CD4-positive, alpha-beta T cell treated with Interleukin-2 at 100 ng/mL for 4 hours (primary cell): ENCODE measurements at places on chromosomes 16 and 17.
A peak's percentile ranks its signal among the peaks of the same experiment; 100 is the strongest.

GRCh38 chr16:88430524-88431446 lies 22.3 kb upstream of the ZFPM1 start:
- DNase-seq = peak; percentile 30

- peak; percentile 20 for DNase-seq
Observed at GRCh38 chr17:37239690-37240334, 136.0 kb upstream of the C17orf78 start.

DNA sequence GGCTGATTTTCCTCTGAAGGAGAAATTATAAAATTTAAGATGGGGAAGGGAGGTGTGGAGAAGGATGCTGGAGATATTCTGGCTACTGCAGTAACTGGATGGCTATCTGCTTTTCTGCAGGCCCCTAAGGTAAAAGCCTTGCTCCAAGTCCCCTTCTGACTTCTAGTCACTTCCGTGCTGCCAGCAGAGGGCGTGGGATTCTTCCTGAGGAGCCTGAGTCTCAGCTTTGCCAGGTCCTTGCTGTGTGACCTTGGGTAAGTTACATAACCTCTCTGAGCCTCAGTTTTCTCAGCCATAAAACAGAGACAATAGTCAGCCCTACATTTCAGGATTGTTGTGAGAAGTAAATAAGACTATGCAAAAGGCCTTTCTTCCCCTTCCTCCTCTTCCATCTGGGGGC lies 24.3 kb upstream of the TMEM220 start:
- peak; percentile 5 for DNase-seq

DNA sequence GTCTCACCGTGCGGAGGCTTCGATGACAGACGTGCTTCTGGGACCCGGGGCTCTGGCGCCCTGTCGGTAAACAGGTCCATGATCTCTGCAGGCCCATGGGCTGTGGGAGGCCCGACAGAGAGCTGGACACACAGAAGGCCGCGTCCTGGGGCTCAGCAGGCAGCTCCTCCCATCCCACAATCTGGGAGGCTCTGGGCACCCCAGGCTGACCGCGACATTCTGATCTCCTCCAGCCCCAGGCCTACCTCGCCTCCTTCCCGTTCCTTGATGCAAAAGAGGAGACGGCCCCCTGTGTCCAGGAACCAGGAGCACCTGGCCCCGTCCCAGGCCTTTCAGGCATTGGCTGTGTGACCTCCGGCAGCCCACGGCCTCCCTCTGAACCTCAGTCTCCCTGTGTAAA lies 23.3 kb downstream of the TRARG1 start:
- DNase-seq = no peak

DNA sequence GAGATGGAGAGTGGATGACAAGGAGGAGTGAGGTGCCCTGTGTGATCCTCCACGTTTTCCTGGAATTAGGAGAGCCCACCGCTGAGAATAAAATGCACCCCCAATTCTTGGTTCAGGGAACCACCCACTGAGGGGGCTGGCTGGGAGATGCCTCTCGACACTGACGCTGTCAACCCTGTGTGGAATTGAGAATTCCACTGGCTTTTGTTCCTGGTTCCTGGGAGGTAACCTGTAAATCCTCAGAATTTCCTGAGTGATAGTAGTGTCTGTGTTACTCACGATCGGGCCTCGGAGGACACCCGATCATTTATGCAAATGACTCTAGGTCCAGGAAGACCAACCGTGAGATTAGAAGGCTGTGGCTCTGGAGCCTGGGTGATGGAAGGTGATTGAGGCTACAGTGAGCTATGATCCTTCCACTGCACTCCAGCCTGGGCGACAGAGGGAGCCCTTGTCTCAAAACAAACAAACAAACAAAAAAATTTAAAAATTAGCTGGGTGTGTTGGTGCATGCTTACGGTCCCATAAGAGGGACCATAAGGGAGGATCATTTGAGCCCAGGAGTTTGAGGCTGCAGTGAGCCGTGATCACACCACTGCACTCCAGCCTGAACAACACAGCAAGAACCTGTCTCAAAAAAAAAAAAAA lies 11.7 kb upstream of the PRPSAP1 start:
- DNase-seq = no peak

DNA sequence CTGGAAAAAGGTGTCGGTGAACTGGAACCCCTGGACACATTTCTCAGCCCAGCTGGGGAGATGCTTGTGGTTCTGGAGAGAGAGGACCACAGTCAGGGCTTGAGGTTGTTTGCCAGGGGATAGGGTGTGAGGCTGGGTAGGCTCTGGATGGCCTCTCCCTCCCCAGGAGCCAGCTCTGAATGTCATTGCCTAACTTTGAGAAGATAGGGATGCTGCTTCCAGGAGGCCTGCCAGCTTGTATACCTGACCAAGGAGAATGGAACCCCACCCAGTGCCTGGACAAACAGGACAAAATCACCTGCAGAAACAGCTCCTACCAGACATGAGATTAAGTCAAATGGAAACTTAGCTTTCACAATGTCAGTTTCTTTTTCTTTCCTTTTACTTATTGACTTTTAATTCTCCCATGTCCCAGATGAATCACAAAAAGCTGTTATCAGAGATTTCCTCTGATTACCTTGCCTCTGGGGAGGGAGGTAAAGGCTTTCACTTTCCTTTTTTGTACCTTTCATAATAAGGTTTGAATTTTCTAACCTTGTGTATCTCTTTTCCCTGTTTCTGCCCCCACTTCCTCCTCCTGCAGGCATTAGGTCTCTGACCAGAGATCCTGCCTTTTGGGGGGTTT lies 29.8 kb upstream of the PLLP start:
- no peak for DNase-seq

DNA sequence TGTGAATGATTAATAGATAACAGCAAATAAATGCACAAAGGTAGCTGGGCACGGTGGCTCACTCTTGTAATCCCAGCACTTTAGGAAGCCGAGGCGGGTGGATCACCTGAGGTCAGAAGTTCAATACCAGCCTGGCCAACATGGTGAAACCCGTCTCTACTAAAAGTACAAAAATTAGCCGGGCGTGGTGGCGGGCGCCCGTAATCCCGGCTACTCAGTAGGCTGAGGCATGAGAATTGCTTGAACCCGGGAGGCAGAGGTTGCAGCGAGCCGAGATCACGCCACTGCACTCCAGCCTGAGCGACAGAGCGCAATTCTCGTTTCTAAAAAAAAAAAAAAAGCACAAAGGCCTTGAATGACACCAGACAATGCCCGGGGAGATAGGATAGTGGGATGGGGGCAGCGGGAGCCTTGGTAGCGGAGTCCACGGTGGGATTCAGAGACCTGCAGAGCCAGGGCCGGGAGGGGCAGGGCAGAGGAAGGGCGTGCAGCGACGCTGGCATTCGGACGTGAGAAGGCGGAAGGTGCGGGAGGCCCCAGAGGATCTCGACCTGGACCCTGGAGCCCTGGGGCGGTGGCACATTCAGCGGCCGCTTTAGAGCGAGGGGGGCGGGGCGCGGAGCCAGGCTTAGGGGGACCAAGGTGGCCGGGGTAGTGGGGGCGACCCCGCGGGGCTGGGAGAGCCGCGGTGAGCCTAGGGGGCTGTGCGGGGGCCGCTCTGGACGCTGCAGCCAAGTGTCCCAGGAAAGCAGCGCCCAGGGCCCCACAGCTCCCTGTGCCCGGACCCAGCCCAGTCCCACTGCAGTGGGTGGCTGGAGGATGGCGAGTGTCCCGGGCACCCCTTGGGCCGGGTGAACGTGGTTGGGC lies 999 bp upstream of the FLYWCH2 start:
- DNase-seq = peak; percentile 17

DNA sequence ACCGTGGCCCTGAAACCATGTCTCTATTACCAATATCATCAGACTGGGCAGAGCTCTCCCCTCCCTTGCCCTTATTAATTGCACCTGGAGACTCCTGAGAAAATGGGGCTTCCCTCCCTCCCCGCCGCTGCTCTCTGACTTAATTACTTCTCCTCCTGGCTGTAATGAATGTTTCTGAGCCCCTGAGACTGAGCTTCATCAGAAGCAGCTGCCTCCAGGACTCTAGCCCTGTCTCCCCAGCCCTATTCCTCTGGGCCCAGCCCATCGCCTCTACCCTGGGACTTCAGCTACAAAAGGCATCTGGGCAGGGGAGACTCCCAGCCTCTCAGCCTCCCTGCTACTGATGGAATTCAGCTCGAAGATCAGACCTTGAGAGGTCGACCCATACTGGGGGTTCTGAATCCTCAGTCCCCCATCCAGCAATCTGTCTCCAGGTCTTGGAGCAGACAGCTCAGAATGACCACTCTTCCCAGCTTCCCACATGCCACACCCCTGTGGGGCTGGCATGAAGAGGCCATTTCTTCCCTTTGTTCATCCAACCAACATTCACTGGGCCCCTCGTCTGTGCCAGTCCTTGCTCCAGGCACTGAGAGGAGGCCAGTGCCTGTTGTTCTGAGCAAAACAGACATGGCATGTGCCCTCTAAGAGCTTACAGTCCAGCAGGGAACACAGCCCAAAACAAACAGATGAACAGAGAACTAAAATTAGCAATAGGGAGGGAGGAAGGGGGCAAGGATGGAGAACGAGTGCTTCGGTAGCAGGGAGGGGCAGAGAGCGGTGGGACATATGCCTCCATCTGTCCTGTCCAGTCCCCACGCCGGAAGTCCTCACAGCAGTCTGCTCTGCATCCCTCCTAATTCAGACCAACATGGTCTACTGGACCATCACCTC lies 17.0 kb upstream of the NAGS start:
- DNase-seq = no peak

DNA sequence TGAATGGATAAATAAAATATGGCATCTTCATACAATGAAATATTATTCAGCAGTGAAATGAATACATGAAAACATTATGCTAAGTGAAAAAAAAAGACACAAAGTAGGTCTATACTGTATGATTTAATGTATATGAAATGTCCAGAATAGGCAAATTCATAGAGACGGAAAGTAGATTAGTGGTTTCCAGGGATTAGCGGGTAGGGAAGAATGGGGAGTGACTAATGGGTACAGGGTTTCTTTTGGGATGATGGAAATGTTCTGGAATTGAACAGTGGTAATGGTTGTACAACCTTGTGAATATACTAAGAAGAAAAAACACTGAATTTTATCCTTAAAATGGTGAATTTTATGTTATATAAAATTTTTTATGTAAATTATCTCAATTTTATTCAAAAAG lies 8.5 kb upstream of the MYCBPAP start:
- DNase-seq = no peak

DNA sequence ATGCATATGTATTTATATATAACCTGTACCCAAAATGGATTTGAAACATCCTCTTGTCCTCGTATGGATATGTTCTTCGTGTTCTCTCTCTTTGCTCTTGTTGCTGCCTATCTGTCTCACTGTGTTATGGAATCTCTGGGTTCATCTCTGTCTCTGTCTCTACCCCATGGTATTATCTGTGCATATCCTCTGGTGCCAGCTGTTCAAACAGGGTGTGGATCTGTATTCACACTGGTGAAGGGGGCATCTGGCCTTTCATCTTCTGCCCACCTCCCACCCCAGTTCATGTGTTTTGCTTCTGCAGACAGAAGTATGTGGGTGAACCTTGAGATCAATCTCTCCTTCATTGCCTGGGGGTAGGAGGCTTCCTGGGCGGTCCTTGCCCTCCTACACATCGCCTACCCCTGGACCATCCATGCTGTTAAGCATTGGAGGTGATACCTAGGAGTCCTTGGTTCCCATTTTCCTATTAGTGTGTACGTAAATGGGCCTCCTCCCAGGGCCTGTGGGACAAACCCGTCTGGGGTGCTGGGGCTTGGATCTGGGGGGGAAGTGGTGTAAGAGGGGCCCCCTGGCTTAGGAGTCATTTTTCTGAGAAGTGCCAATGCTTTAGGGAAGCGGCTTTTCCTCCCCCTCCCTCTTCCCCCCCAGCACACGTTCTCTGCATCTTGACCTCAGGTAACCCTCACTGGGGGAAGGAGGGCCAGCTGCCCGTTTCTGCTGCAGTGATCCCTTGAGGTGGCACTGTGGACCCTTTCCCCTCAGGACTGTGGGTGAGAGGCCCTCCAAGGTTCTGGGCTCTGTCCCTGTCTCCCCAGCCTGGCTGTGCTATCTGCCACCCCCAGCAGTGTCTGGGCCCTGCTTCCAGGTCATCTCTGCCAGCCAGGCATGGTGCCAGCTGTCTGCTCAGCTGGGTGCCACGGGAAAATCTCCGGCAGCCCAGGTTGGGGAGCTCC lies 21.1 kb downstream of the RARA start:
- DNase-seq = peak; percentile 50

GRCh38 chr17:67215991-67216421 lies 29.0 kb downstream of the HELZ start:
- DNase-seq = no peak

- no peak for DNase-seq
Observed at GRCh38 chr17:19296786-19297778, 59.9 kb downstream of the EPN2 start.

DNA sequence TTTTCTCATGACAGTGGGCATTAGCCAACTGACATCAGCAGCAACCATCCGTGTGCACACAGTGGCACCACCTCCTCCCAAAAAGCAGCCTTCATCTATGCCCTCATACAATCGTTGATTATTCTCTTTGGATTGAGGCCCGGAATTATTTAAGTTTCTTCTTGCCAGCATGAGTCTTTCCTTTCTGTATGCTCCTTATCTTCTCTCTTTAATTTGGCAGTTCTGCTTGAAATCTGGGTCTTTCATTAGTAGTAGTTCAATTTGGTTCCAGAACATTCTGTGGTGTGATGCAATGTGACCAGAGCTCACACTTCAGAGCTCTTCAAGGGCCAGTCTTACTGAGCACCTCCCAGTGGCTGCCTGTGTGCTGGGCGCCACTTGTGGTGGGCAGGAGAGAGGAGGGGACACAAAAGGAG lies 52.2 kb upstream of the STH start:
- no peak for DNase-seq

DNA sequence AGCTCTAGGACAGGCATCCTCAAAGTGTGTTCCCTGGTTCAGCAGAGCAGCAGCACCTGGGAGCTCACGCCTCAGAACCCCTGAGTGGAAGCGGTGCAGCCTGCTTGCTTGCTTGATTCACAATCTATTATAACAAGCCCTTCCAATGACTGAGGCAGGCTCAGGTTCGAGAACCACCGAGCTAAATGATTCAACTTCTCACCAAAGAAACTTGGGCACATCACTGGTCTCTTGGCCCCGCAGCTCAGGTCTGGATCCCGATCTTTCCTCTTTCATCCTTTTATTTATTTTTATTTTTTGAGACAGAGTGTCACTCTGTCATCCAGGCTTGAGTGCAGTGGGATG lies 24.5 kb downstream of the CLUH start:
- no peak for DNase-seq

- DNase-seq = no peak
Observed at GRCh38 chr17:76584427-76585032, 1.1 kb downstream of the ST6GALNAC2 start.

GRCh38 chr17:17156511-17156910 lies 49.6 kb downstream of the PLD6 start:
- DNase-seq = no peak

DNA sequence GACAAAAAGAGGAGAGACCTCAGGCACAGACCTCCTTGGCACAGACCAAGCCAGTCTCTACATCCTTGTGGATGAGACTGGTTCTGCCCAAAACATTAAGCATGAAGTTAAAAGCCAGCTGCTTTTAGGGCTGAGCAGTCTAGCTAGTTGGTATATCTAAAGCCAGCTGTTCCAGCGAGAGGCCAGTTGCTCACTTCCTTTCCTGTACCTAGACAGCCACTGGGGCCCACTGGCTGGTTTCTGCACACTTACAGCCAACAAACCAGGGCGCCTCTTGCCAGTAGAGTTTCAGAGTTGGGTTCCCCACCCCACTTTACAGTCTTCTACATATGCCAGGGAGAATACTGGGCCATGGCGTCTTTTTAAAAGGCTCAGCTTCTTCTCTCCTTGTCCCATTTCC lies 242.4 kb downstream of the ZFHX3 start:
- DNase-seq = no peak
